Fibroblast of lung (primary cell): ENCODE measurements at places on chromosomes 13 and 19. TPM values are rescaled to one million over a fixed set of nuclear protein-coding genes. Genes with fewer than 3 reads are reported as not detected.

Gene CYP2A6
- polyA plus RNA-seq = not detected in 2 replicates

Gene CALM3
- polyA plus RNA-seq = 901 and 1,408 TPM in 2 replicates

Gene FPR1
- 0.14 TPM in 1 of 2 replicates, not detected in the other for polyA plus RNA-seq

Gene KLHL1
- not detected in 2 replicates for polyA plus RNA-seq

Gene SNRNP70
- polyA plus RNA-seq = 72.2 and 83.0 TPM in 2 replicates

Gene FEM1A
- 3.2 and 4.1 TPM in 2 replicates for polyA plus RNA-seq

Gene KIR3DL2
- polyA plus RNA-seq = not detected in 2 replicates

Gene COMP
- 0.05 and 0.11 TPM in 2 replicates for polyA plus RNA-seq

DNA sequence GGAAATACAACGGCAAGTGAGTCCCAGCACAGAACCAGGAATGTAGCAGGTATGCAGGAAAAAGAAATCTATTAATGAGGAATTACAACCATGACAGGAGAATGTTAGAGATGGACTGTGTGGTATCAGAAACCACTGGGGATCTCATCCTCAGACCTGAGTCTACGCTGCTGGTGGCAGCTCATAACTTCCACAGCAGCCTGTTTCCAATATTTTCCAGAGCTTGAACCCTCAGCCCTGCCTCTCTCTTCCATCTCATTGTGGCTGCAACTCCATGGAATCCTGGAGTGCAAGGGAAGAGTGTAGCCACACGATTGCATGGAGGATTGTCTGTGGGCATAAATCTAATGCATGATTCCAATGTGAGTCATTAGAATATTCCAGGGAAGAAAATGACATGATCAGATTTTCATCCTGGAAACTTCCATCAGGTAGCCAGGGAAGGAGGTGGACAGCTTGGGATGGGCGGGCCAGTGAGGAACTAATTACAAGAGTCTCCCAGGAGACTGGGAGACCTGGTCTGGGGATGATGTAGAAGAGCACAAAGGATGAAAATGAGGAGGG, 14.9 kb downstream of the PLA2G4C start:
- no peak for DNase-seq

GRCh38 chr19:16041299-16041990, 34.9 kb upstream of the TPM4 start:
- DNase-seq = peak; percentile 47

DNA sequence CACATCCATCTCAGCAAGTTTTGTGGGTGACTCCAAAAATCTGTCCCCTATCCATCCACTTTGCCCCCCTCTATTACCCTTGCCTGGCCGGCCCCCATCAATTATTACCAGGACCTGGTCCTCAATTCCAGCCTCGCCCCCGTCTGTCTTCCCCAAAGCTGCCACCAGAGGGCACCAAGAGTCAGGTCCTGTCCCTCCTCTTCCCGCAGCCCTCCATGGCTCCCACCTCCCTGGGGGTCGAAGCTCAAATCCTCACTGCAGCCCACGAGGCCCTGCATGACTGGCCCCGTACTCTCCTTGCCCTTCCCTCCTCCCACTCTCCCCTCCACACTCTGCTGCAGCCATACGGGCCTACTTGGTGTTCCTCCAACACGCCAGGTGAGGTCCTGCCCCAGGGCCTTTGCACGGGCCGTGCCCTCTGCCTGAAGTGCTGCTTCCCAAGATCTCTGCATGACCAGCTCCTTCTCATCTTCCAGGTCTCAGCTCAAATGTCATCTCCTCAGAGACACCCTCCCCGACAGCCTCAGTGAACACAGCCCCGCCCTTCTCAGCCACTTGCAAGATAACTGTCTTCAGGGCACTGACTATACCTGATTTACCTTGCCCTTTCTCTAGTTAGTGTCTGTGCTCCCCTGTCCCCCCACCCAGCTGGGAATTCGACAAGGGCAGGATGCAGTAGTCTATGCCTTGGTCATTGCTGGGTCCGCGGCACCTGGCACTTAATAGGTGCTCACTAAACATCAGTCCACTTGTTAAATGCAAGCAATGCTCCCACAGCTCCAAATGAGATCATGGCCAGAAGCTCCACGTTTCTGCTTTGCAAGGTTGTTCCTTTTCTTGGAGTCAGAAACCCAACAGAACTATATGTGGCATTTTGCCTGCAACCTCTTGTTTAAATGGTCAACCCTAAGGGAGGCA, 16.8 kb upstream of the SEMA6B start:
- DNase-seq = peak; percentile 52

DNA sequence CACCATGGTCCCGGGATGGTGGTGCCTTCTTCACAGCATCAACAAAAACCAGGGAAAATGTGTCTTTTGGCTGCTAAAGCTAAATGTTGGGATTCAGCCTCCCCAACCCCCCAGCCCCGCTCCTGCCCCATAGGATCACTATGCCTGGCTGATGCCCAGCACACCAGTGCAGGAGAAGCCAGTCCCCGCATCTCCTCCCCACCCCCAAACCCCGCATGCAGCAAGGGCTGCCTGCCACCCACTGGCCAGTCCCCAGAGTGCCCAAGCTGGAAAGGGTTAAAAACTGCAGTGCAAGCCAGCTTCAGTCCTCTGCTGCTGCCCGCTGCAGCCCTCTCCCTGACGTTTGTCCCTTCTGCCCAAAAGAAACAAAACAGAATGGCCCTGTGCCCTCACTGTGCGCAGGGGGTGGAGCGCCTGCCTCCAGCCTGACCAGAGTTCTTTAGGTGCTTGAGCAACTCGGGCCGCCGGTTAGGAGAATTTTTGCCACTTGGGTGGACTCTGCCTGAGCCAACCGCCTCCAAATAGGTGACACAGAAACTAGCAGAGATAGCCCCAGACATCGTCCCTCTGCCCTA, 3.7 kb downstream of the CALM3 start:
- no peak for DNase-seq

DNA sequence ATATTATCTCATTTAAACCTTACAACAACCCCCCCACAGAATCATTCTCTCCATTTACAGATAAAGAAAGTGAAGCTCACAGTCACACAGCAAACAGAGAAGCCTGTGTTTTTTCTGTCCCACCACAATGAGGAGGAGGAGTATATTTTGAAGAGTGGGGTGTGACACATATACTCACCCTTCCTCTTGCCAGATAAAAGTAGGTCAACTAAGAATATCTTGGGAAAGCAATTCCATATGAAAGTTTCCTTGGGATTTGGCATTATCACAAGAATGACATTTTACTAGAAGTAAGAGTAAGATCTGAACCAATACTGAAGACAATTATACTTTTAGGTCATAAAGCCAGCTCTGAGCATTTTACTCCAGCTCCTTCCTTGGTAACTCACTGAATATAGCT, 287.5 kb upstream of the HTR2A start:
- no peak for DNase-seq

- DNase-seq = peak; percentile 100
Measured at GRCh38 chr13:79936368-79937136, 404.4 kb downstream of the SPRY2 start.

- DNase-seq = peak; percentile 99
Measured at GRCh38 chr13:30870049-30870884, 35.8 kb upstream of the MEDAG start.

DNA sequence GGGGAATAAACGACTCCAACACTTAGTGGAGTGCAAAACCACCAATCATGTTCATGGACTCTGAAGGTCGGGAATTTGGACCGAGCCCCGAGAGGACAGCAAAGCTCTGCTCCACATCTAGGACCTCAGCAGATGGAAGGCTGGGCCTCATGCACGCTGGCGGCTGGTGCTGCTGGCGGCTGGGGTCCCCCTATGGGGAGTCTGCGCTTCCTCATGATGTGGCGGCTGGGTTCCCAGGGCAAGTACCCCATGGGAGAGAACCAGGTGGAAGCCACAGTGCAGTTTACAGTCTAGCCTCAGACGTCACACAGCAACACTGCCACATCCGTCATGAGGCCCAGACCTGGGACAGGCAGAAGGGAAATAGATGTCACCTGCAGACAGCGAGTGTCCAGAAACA, 13.2 kb downstream of the PEPD start:
- DNase-seq = no peak

- no peak for DNase-seq
Measured at GRCh38 chr13:42732073-42732472, 49.3 kb upstream of the FAM216B start.

- DNase-seq = no peak
Measured at GRCh38 chr19:22118132-22118531, 65.8 kb downstream of the ZNF257 start.

DNA sequence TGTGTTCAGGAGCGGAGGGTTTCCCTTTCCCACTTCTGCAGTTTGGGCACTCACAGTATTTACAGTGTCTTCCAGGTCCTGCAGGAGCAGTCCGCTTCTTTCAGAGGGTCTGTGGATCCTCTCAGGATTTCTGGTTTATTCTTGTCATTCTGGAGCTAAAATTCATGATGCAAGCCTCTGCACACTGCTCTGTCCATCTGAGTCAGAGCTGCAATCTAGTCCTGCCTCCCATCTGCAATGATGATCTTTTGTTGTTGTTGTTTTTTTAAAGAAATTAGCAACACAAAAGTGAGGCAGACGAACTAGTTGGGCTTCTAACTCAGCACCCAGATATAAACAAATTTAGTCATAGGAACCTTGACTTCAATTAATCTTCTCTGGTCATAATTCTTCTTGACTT, 86.5 kb downstream of the DLEU7 start:
- no peak for DNase-seq

- DNase-seq = no peak
Measured at GRCh38 chr13:47548294-47548840, 452.7 kb downstream of the SUCLA2 start.

- no peak for DNase-seq
Measured at GRCh38 chr13:32426191-32426989, 1.5 kb downstream of the N4BP2L1 start.

- DNase-seq = no peak
Measured at GRCh38 chr19:49213791-49214190, 56.2 kb downstream of the TRPM4 start.

DNA sequence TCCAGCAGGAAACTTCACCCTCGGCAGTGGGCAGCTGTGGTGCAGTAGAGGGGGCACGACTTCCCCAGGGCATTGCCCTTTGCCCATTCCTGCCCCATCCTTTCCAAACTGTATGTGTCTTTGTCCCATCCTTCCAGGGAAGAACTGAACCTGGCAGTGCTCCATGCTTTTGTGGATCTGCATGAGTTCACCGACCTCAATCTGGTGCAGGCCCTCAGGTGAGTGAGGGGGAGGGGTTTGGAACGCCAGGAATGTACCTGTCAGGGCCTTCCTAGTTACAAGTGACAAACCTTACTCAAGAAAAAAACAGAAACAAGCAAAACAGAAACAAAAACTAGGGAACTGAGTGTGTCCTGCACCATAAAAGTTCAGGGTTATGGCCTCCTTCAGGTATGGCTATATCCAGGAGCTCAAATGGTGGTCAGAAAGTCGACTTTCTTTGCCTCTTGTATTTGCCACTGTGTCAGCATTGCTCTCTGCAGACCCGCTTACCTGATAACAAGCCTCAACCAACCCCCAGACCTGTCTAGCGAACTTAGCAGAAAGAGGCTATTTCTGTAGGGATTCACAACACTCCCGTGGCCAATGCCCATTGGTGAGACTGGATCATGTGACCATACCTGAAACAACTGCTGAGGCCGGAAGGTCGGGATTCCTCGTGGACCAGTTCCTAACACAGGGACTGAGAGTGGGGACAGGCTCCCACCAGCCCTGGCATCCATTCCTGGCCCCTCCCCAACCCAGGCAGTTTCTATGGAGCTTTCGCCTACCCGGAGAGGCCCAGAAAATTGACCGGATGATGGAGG, 4.2 kb downstream of the CYTH2 start:
- DNase-seq = no peak
